WERI-Rb-1 (cell line): ENCODE measurements at places on chromosomes 1 and 21.

- no peak for DNase-seq
These were observed 53.6 kb upstream of the ZNF644 start for GRCh38 chr1:91075233-91076135.

DNA sequence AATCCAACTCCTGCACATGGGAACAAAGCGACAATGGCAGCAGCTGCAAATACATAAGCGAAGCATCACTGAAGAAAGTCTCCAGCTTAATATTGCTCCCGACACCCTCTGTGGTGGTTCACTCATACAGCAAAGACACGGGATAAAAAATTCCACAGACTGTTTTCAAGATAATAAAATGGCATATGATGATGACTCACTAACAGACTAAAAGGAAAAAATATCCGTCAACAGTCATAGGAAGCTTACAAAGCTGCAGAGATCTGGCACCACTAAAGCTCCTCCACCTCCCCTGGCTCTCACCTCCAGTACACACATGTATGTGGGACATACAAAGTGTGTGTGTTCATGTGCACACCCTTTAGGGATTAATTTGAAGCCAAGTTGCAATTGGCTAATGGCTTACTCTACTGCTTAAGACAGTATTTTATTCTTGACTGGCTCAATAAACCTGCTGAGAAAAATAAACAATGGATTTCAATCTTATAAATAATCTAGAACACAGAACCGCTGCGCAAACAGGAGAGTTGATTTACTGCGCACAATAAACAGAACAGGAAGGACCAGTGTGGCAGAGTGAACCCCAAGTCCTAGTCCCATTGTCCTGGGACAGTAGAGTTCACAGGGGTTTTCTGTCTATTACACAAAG, 94.4 kb downstream of the SLC45A1 start:
- no peak for DNase-seq

DNA sequence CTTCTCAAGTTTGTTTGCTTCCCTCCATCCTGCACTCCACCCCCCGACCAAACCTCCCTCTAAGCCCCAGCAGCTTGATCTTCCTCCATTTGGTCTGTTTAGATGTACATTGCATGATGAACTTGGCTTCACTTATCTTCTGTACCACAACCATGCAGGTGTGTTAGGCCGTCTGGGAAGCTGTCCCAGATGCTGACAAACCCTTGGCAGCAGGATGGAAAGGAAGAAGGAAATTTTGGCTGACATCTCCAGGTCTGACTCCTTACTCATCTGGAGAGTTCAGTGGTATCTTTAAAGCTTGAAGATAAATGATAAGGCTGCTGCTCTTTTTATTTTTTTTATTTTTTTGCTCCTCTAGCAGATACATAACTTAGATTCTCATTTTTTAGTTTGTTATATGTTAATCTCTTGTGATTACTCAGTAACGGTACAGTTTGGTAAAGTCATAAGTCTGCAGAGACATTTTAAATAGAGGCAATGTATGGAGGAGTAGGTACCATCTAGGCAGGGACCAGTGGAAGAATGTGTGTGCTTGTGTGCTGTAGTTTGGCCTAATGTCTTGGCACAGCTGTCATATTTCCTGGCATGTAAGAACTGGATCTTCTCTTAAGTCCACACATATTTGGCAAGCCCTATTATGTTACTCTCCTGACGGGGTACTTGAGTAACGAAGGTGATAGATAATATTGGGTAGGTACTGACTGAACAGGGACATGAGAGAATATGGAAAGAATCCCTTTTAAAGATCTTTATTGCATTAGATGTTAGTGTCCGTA, 79.7 kb downstream of the CACHD1 start:
- no peak for DNase-seq

DNA sequence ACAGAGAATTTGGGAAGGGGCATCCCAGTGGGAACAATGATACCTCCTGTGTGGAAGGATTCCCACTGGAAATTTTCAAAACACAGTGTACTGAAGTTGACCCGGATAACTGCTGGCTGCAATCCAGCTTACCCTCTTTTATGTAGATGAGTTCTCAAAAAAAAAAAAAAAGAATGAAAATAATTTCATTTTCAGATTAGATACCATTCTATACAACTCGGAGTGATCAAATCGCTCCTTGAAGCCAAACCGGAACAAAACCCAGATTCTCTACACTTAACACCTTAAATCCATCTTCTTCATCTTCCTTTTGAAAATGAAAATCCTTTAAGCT, 69.1 kb downstream of the KAZN start:
- DNase-seq = no peak

- no peak for DNase-seq
These were observed 92.7 kb upstream of the LRRC7 start for GRCh38 chr1:69475021-69475420.

DNA sequence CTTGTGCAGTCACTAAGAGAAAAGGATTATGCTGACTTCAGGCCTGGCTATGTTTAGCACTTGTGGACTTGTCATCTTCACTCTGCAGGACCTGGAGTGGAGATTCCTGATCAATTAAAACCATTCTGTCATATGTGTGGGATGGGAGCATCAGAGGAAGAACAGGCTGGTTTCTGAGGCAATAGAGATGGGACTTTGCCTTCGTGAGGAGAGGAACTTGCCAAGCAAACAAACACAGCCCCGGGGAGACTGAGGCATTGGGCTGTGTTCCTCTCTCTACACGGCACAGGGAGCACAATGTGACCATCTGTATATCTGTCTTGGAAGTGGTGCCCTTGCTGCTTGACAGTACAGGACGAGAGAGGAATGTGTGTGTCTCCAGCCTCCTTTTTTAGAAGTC, 23.1 kb downstream of the VASH2 start:
- no peak for DNase-seq

GRCh38 chr1:10755970-10756521, 40.4 kb downstream of the CASZ1 start:
- peak; percentile 83 for DNase-seq

DNA sequence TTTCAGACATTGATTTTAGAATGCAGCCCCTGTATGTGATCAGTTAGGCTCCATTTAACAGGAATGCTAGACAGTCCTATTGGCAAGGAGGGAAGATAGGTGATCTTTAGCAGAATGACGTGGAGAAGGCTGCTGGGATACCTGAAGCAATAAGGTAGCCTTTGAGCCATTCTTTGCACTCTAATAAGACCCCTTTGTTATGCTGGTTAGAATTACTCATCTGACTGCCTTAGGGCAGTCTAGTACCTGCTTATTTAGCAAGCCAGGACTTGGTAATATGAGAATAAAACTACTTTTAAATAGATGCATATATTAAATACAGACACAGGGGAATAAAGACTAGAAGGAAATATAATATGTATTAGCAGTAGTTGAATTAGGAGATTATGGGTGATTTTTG, 29.1 kb downstream of the NGF start:
- DNase-seq = no peak

DNA sequence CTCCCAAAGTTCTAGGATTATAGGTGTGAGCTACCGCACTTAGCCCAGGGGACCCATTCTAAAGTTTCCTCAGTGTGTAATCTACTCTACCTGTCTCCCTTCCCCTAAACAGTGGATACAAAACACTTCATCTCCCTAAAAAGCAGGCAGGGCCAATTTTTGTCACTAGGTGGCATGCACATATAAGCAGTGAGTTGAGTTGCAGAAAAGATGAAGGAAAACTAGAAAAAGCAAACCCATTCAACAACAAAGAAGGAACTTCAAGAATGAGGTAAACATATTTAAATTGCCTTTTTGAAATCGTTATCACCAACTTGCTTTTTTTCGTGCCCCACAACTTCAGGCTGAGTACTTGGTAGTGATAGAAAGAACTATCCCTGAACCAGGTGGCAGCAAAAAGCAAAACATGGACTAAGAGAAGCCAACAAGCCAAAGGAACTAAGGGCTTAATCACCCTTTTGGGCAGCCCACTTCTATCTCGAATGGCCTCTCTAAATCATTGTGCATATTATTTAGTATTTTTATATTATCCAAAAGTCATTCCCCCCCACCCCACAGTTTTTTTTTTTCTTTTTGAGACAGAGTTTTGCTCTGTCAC, 19.7 kb upstream of the ALDH9A1 start:
- DNase-seq = peak; percentile 49

- DNase-seq = no peak
These were observed 42.2 kb downstream of the SLC35F3 start for GRCh38 chr1:233946724-233947123.

- DNase-seq = no peak
These were observed 27.1 kb upstream of the BCL9 start for GRCh38 chr1:147514233-147514632.

DNA sequence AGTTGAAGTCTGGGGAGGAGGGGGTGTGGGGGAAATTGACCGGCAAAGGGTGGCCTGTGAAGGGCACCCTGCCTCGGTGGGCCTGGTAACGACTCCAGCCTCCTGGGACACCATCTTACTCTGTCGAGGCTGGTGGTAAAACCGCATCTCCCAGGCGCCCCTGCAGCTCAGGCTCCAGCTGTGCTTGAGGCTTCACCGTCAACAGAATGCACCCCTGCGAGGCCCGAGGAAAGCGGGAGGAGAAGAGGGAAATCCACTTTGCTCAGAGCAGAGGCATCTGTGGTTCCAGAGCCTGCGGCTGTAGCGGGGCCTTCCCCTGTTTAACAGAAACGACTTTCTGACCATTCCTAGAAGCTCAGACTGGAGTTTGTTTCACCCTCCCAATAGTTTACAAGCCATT, 165.6 kb downstream of the NPHP4 start:
- no peak for DNase-seq

DNA sequence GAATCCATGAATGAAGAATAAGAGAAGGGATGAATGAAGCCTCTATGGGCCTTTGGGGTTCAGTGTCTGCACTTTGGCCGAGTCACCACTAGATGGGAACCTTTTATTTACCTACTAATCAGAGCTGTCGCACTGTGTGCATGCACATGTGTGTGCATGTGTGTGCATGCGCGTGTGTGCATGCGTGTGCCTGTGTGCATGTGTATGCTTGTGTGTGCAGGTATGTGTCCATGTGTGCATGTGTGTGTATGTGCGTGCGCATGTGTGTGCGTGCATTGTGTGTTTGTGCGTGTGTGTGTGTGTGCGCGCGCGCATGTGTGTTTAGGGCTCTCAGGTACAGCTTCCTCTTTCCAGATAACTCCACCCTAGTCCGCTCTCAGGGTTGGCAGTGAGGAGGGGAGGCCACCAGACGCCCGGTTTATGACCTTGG, 20.4 kb upstream of the UBXN10 start:
- DNase-seq = peak; percentile 21

DNA sequence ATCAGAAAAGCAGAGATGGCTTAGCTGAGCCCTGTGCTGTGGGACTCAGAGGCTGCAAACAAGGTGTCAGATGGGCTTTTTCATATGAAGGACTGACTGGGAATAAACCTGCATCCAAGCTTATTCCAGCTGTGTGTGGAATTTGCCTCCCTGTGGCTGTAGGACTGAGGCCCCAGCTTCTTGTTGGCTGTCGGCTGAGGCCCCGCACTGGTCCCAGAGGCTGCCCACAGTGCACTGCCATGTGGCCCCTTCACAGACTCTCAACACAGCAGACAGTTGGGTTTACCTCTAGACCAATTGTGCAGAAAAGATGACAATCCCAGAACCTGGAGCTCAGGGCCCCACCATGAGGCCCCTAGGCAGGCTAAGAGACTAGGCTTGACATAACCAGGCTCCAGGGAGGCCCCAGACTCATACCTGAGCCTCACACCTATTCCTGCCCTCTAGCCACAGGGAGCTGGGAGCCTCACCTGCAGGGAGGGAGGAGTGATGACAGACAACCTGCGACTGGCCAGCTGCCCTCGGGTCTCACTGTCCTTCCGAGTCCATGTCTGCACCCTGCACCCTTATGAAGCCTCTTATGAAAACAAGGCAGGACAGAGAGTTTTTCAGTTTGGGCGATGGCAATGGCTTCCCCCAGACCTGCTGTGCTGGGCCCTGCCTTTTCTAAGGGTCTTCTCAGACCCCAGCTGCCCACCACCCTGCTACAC, 615.5 kb downstream of the NPHP4 start:
- DNase-seq = peak; percentile 68

DNA sequence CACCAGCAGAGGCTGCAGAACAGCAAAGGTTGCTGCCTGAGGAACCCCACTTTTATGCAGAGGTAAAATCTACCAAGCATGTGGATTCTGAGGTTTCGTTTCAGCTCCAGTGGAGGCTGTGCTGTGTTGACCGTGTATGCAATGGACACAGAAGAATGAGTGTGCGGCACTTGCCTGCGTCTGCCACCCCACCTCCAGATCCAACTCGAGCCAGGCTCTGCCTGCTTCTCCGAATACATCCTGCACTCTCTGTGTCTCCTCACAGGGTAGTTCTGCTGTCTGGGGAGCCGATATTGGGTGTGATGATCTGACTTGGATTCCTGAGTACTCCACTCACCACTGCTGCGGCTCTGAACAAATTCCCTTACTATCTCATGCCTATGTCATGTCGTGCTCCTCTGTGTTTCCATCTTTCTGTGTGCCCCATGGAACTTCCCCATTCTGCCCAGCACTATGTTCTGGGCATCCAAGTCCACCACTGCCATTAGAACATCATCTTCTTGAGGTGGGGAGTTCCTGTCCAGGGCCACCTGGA, 129.8 kb downstream of the SLC45A1 start:
- DNase-seq = no peak

- no peak for DNase-seq
These were observed 31.9 kb downstream of the ZBTB18 start for GRCh38 chr1:244082969-244083368.

GRCh38 chr1:30379684-30380624, 343.4 kb downstream of the MATN1 start:
- peak; percentile 69 for DNase-seq

GRCh38 chr1:64508629-64509028, 38.7 kb downstream of the CACHD1 start:
- DNase-seq = peak; percentile 19
